CD4-positive, alpha-beta memory T cell (primary cell): ENCODE measurements at places on chromosomes 13 and 19. TPM values are rescaled to one million over a fixed set of nuclear protein-coding genes. Genes with fewer than 3 reads are reported as not detected.

The PCSK4 gene
- not detected for polyA plus RNA-seq

The SYNGR4 gene
- not detected for polyA plus RNA-seq

The TUBA3C gene
- not detected for polyA plus RNA-seq

The FARP1 gene
- polyA plus RNA-seq, result not detected

The KIRREL2 gene
- polyA plus RNA-seq, result not detected
